NCI-H226 (cell line): ENCODE measurements at places on chromosomes 7 and 10.
A peak's percentile ranks its signal among the peaks of the same experiment; 100 is the strongest.

GRCh38 chr10:44180321-44181168 is 204.4 kb downstream of the CXCL12 start:
- no peak for DNase-seq

- DNase-seq: no peak
Observed at GRCh38 chr7:80725181-80725611, 86.8 kb downstream of the CD36 start.

DNA sequence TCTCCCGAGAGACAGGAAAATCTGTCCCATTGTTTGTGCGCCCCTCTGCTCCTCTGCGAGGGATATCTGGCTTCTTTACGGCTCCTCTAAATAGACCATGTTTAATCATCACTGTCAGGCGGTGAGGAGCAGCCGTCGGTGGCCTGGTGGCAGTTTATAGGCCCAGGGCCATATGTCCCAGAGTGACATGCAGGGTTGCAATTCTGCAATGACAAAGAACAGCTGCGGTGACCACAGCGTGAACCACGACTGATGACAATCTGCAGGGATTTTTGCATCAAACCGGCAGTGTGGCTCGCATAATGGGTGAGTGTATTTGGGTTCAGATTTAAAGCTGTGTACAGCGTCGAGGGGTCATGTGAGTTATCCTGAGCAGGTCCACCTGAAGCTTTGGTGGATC is 41.5 kb downstream of the GATA3 start:
- no peak for DNase-seq

DNA sequence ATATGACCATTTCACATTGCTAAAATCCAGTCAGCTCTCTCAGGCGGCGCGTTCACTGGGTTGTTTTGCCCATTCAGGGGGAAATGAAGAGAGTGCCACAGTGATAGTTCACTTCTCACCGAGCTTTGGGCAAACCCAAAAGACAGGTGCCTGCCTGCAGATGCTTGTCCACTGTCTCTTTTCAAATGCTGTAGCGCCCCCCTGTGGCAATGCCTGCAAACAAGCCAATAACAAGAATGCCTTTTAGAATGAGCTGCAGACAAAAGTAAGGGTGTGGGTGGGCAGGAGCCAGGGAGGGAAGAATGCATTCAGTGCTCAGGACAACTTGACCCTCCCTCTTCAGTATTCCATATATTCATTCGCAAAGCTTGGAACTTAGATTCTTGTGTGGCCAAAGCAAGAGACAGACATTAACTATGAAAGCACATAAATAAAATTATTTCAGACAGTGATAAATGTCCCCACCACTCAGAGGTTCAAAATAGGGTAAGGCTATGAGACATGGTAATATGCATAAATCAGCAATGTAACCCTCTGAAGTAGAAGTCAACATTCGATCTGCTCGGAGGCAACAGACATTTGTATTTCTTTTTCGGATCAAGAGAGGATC is 86.9 kb downstream of the JAZF1 start:
- peak; percentile 68 for DNase-seq

GRCh38 chr7:159024280-159024951 is 120.3 kb downstream of the VIPR2 start:
- no peak for DNase-seq

- DNase-seq: no peak
Observed at GRCh38 chr10:19964625-19965024, 148.4 kb downstream of the PLXDC2 start.
